ENCODE measurements at places on chromosomes 3 and 15.

DNA sequence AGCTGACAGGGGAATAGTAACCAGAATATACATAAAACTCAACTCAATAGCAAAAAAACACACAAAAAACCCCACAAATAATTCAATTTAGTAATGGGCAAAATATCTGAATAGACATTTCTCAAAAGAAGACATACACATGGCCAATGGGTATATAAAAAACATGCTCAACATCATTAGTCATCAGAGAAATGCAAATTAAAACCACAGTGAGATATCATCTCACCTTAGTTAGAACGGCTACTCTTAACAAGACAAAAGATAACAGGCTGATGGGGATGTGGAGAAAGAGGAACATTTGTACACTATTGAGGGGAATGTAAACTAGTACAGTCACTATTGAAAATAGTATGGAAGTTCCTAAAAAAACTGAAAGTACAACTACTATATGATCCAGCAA lies 678.6 kb downstream of the MECOM start:
- no peak for DNase-seq

GRCh38 chr15:89139613-89140499 lies 51.6 kb downstream of the ABHD2 start:
- no peak for DNase-seq

- DNase-seq = no peak
Observed at GRCh38 chr15:69862540-69862939, 235.2 kb downstream of the TLE3 start.

GRCh38 chr3:15220661-15221060 lies 14.6 kb downstream of the CAPN7 start:
- DNase-seq = no peak

GRCh38 chr15:89196994-89197393 lies 24.4 kb downstream of the RLBP1 start:
- DNase-seq = no peak

- DNase-seq = no peak
Observed at GRCh38 chr15:67049351-67050044, 15.9 kb upstream of the SMAD3 start.

DNA sequence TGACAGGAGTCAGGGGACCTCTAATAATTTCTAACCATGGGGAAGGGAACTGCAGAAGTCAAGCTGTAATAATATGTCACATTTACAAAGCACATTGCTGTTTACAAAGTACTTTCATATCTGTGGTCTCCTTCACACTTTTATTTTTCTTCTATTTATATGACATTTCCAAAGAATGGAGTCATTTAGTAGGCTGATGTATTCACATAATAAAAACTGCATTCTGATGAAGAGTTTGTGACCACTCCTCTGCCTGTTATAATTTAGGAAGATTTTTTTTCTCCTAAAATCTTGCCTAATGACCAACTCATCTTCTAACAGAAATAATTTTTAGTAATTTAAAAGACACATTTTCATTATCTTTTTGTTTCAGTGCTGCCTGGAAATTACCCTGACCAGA lies 272.2 kb upstream of the VEPH1 start:
- DNase-seq = no peak

DNA sequence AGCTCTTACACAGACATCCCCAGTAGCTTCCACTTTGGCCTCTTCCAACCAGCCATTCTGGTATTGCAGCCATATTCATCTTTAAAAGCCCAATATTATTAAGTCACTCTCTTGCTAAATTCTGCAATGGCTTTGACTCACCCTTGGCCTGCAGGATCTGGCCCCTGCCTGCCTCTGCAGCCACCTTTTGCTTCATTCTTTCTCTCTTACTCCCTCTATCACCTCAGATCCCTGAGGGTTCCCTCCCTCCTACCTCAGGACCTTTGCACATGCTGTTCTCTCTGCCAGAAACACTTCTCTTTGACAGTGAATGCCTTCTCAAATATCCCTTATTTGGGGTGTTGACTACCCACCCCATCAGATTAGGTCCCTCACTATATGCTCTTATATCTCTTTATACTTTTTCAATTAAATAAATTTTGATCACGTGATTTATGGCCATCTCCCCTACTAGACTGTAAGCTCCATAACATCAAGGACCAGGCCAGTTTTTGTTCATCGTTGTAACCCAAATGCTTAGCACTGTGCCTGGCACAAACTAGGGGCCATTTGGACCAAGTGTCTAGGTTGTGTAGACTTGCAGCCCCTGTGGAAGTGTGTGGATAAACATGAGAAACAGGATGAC lies 32.3 kb upstream of the UBE2Q2 start:
- DNase-seq = no peak

DNA sequence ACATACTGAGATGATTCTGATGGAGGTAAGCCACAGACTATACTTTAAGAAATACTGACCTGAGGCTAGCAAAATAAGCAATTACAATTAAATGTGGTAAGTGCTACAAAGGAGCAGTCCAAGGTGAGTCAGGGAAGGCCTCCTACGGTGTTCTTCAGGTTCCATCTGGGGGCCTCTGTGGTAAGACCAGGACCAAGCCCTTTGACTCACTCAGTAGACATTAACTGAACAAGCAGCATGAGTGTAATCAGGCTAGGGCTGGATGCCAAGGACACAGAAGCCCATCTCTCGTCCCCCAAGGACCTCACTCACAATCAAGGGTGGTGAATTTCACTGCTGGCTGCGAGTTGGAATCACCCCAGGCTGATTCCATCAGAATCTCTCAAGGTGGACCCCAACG lies 37.3 kb downstream of the DZIP1L start:
- DNase-seq = no peak

- DNase-seq = no peak
Observed at GRCh38 chr15:72472992-72473610, 1.0 kb upstream of the ARIH1 start.

- DNase-seq = no peak
Observed at GRCh38 chr3:123821920-123822319, 62.2 kb downstream of the MYLK start.

DNA sequence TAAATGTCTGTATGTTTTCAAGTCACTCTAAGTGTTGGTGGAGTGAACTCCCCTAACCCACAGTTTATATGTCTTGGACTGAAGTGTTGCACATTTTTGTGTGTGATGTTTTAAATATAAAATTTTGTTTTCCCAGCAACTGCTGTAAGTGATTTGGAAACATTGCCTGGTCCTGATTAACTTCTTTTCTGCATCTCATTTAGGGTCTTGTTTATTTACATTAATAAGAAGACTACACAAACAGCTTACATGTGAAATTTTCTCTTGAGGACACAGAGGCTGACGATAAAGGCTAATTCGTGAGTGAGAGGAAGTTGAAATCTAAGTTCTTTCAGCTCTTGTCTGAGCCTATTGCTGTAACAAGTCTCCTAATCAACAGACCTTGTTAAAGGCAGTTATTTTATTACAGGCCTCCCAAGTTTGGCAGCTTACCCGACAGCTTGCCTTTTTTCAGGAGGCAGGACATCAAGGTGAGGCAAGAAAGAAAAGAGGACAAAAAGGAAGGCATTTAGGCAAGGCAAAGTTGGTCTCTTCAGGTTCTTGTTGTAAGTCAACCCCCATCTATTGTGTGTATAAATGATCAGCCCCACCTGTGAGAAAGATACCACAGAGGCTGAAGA lies 177.7 kb upstream of the NR2E3 start:
- no peak for DNase-seq

DNA sequence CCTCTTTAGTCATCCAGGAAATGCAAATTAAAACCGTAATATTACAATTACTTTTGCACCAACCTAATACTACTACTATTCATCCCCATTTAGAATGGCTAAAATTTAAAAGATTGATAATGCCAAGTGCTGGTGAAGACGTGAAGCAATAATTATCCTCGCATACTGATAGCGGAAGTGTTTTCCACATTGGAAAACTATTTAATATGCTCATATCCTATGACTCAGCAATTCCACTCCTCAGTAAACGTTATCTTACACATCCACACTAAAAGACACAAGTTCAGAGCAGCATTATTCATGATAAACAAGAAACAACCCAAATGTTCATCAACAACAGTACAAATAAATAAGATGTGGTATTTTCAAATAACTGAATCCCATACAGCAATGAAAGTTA lies 70.6 kb downstream of the VPS13C start:
- no peak for DNase-seq

- DNase-seq = no peak
Observed at GRCh38 chr3:155286736-155287135, 6.7 kb downstream of the STRIT1 start.

GRCh38 chr15:93362203-93362602 lies 273.2 kb upstream of the RGMA start:
- no peak for DNase-seq

GRCh38 chr3:110865934-110866333 lies 205.7 kb upstream of the NECTIN3 start:
- no peak for DNase-seq

DNA sequence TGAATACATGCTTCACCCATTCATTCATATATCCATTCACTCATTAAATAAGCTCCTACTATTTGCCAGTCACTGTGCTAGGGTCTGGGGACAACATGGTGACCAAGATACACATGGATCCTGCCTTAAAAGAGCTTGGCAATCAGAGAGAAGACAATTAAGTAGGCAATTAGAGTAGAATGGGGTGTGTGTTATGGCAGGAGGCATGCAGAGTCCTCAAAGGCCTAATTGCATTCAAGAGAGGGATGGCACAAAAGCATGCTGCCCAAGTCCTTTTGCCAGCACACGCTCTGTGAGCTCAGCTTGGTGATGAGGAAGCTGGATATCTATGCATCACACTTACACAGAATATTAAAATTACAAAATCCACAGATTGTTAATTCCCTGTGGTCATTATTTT lies 2.8 kb upstream of the PRICKLE2 start:
- no peak for DNase-seq

DNA sequence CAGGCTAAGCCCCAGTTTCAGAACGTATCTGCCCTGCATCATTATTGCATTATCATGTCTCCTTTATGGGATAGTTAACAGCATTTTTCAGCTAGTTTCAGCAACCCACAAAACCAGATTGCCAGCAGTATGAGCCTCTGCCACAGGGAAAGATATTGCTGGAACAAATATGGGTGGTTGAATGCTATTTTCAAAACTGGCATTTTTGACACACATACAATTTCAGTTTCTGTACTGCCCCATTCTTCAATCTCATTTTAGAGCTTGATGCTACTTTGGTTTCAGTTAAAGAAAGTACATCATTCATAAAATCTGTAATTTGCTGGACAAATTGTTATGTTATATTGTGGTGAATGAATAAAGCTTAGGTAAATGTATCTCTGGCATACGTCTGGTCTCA lies 1037.5 kb downstream of the NAALADL2 start:
- DNase-seq = no peak

- no peak for DNase-seq
Observed at GRCh38 chr15:75745305-75745704, 32.7 kb upstream of the CSPG4 start.
